ENCODE measurements at places on chromosomes 2 and 18. TPM values are rescaled to one million over a fixed set of nuclear protein-coding genes. Genes with fewer than 3 reads are reported as not detected.

The PRSS56 gene
- not detected for total RNA-seq

The CCDC88A gene
- 45.7 TPM for total RNA-seq

The PSMA8 gene
- total RNA-seq, result not detected

The SKOR2 gene
- total RNA-seq, result not detected

The GREB1 gene
- total RNA-seq, result 0.64 TPM

- no peak for DNase-seq
These were observed 16.4 kb downstream of the TMEM18 start for GRCh38 chr2:660586-661359.

- DNase-seq, result no peak
These were observed 22.4 kb downstream of the GAREM2 start for GRCh38 chr2:26195040-26195984.

DNA sequence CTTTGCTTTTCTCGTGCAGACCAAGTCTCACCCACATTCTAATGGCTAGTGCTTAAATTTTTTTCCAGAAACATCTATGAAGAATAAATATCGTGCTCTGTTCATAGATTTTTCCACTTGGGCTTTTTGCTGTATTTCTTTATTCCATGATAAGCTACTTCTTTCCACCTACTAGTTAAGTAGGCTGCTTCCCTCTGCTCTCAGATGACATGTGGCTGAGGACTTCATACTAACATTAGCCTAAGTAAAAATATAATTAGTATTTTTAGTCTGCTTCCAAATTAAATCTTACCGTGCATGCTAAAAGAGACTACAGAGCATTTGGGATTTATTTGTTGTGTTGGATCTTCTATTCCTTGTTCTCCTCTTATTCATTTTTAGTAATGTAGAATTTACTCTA is 102.4 kb downstream of the SH3RF3 start:
- no peak for DNase-seq

DNA sequence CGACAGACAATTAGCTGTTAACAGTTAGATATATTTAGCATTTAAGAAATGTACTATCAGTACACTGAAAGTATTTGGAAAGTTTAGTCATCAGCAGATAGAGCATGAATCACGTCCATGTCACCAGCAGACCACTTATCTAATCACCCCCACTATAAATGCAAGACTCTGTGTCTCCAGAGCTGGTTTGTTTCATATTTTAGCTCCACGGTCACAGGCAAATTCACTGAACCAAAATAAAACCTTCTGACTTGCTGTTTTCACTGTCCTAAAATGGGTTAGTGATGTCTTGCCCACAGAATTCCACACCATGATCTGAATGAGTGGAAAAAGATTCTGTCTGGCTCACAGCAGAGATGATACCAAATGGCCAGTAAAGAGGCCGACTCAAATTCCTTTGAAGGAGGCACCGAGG is 64.9 kb downstream of the CDH2 start:
- no peak for DNase-seq

DNA sequence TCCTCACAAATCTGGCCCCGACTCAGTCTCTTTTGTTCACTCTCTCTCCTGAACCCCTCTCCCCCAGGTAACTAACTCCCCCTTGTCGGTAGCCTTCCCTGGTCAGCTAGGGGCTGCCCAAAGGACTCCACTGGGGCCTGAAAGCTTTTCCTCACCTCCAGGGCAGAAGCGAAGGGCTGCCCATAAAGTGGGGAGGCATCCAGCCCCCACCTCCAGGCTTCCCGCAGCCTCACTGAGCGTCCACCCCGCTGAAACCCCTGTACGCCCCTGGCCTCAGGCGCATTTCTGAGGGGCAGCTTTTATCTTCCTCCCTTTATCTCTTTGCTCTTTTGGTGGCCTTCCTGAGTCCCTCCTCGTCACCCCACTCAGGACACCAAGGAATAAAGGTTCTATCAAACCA is 249.3 kb downstream of the CYP26B1 start:
- DNase-seq, result no peak

- no peak for DNase-seq
These were observed 127.3 kb downstream of the BCL2 start for GRCh38 chr18:63192126-63192884.

DNA sequence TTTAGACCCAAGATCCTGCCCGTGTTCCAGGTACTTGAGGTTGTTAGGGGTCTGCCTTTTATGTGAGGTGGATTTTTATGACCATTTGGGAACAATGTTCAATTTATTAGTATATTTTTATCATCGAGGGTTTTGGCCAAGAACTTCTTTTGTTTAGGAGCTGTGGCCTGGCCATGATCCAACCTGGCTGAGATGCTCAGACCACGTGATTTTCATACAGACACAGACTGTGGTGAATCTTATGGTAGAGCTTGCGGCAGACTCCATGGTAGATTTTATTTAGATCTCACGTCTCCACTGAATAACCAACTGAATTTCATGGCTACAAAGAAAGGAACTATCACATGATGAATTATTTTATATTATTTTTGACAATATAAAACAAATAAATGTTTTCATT is 405.5 kb upstream of the VWC2L start:
- no peak for DNase-seq

DNA sequence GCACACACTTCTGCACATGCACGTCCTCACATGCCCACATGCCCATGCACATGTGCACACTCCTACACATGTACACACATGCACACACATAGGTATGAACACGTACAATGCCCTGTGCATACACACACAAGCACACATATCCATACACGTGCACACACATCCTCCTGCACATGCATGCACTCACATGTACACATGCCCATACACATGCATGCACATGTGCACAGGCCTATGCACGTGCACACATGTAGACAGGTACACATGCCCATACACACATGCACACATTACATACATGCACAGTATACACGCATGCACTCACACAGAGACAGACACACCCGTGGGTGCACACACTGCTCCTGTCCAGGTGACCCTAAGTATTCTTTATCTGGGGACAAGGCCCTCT is 34.3 kb downstream of the GPC1 start:
- no peak for DNase-seq

- no peak for DNase-seq
These were observed 16.8 kb upstream of the NEUROD1 start for GRCh38 chr2:181697126-181697525.

- DNase-seq, result no peak
These were observed 19.3 kb downstream of the GPD2 start for GRCh38 chr2:156455361-156455975.

DNA sequence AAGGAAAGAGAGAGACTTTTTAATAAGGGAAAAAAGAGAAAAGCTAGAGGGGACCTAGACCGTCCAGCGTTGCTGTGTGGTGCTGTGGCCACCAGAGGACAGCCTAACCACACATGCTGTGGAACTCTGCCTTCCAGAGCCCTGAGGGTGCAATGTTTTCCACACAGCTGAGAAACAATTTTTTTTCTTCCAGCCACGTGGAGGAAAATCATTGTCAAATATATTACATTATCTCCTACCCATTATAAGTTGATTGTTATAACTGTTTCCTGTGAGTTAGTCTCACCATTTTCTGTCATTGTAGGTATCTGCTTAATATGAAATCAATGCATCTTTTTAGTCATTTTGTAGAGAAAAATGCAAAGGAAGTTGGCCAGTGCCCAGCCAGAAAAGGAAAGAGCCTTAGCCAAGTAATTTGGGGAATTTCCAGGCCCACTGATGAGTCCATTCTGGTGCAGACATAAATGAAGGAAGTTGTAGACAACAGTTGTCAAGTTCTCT is 5.9 kb upstream of the MRPL19 start:
- peak; percentile 65 for DNase-seq

GRCh38 chr18:26960911-26961310 is 95.4 kb upstream of the AQP4 start:
- DNase-seq, result no peak

GRCh38 chr2:215260097-215260677 is 51.7 kb upstream of the ATIC start:
- no peak for DNase-seq

DNA sequence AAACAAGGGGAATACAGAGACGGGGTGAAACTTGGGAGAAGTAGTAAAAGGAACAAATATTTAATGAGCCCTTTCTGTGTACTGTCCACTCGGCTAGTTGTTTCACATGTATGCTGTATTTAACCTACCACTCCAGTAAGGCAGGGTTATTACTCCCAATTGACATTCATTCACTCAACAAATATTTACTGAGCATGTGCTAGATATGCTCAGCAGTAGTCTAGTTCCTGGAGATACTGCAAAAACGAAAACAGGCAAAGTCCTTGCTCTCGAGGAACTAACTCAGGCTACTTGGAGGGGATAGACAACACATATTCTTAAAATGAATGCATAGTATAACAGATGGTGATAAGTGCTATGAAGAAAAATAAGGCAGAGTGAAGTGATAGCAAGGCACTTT is 207.3 kb downstream of the SS18 start:
- DNase-seq, result no peak
